ENCODE measurements at places on chromosomes 11 and 22.

DNA sequence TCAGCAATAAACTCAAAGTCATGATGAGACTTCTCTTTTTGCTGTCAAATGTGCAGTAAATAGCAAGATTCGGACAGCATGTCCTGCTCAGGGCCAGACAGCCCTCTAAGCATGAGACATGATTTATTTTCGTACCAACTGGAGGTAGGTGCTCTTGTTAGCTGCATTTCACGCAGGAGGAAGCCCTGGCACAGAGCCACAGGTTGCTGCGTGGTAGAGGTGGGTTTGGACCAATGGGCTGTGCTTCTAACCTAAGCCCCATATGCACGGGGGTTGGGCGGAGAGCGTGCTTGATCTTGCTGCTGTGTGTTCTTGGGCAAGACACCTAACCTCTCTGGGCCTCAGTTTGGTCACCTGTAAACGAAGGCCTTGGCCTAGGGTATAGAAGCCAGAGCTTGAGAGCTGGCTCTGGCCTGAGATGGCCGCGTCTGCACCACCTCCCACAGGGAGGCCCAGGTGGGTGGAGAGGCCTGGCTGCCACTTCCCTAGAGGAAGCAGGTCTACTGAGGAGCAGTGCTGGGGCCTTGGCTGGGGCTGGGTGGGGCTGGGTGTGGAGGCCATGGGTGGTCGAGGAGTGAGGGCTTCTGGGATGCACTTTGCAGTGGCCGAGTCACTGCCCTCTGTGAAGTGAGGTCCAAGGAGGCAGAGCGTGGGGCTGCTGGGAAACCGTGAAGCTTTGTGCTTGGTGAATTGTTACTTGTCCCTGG is 38.5 kb upstream of the GRAMD4 start:
- no peak for DNase-seq

GRCh38 chr11:18463439-18463838 is 7.8 kb downstream of the LDHAL6A start:
- no peak for DNase-seq

- no peak for DNase-seq
These were observed 3.2 kb downstream of the TBC1D10C start for GRCh38 chr11:67406969-67407687.

- DNase-seq, result peak; percentile 60
These were observed 7.4 kb upstream of the TH start for GRCh38 chr11:2178906-2179494.

DNA sequence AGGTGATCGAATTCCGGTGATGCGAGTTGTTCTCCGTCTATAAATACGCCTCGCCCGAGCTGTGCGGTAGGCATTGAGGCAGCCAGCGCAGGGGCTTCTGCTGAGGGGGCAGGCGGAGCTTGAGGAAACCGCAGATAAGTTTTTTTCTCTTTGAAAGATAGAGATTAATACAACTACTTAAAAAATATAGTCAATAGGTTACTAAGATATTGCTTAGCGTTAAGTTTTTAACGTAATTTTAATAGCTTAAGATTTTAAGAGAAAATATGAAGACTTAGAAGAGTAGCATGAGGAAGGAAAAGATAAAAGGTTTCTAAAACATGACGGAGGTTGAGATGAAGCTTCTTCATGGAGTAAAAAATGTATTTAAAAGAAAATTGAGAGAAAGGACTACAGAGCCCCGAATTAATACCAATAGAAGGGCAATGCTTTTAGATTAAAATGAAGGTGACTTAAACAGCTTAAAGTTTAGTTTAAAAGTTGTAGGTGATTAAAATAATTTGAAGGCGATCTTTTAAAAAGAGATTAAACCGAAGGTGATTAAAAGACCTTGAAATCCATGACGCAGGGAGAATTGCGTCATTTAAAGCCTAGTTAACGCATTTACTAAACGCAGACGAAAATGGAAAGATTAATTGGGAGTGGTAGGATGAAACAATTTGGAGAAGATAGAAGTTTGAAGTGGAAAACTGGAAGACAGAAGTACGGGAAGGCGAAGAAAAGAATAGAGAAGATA is at the start of gene MALAT1:
MALAT1 (plus strand) TSS at position 69 of the 736 bp plus-strand sequence.
- peak; percentile 84 for DNase-seq

- DNase-seq, result no peak
These were observed 2.1 kb downstream of the ALDH3B1 start for GRCh38 chr11:68012044-68012842.

- no peak for DNase-seq
These were observed 3.3 kb downstream of the ST3GAL4 start for GRCh38 chr11:126358763-126359160.

GRCh38 chr11:737366-737765 is 9.9 kb upstream of the TALDO1 start:
- DNase-seq, result no peak

DNA sequence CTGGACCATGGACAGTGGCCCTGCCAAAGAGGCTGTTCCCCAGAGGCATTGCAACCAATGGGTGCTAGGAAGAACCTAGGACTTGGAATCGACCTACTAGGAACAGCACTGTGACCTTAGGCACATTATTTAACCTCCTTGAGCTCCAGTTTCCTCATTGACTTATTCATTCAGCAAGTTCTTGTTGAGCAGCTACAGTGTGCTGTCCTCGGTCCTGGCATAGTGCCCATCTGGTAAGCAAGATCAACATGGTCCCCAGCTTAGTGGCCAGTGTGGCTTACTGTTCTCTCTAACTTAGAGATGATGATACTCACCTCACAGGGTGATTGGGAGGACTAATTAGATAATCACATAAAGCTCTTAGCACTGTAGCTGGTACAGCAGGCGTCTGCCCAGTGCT is 8.2 kb downstream of the ABCG4 start:
- no peak for DNase-seq

DNA sequence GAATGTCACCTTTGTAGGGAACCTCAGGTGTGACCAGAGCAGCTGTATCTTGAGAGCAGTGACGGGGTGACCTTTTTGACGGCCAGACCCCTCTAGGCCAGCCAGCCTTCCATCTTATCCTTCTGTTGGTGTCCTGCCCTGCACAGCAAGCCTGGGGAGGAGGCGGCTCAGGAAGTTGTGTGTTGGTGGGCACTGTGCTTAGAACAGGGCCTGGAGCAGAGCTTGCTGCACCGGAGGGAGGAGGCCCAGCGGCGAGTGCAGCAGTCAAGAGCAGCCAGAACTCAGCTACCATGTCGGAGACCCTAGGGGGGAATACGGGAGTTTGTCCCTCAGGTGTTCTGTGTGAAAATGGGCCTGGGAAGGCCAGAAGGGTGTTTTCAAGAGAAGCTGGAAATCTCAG is 129.4 kb downstream of the OSBP2 start:
- DNase-seq, result no peak

DNA sequence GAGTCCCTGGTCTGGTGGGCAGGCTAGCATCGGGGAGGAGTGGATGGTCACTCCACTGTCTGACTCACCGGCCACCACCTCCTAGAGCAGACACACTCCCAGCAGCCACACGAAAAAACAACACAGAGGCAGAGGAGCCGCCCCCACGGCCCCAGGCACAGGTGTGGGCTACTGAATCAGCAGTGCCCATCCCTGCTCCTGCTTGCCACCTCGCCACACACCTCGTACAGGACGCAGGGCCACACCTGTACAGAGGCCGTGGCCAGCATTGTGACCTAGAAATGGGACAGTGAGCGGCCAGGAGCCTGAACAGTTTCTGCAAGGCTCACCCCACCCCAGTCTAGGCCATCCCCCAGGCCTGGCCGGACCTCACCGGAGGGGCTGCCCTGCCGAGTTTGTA is 14.0 kb downstream of the TRIM29 start:
- no peak for DNase-seq

- DNase-seq, result no peak
These were observed 20.6 kb downstream of the SLC5A1 start for GRCh38 chr22:32063701-32064100.

DNA sequence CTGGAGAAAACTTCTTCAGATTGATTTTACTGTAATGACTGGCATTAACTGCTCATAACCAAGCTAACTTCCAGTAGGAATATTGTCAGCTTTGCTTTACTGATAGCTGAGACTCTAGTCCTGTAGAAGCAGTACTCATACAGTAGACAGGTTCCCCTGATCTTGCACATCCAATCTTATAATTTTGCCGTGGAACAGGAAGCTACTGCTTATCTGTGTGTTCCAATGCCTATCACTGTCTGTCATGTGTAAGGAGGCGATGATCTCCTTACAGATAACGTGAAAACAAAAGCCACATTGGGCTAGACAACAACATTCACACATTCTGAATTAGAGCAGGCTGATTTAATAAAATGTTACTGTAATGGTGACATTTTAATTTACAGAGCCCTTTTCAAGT is 13.2 kb downstream of the HSD17B12 start:
- no peak for DNase-seq

DNA sequence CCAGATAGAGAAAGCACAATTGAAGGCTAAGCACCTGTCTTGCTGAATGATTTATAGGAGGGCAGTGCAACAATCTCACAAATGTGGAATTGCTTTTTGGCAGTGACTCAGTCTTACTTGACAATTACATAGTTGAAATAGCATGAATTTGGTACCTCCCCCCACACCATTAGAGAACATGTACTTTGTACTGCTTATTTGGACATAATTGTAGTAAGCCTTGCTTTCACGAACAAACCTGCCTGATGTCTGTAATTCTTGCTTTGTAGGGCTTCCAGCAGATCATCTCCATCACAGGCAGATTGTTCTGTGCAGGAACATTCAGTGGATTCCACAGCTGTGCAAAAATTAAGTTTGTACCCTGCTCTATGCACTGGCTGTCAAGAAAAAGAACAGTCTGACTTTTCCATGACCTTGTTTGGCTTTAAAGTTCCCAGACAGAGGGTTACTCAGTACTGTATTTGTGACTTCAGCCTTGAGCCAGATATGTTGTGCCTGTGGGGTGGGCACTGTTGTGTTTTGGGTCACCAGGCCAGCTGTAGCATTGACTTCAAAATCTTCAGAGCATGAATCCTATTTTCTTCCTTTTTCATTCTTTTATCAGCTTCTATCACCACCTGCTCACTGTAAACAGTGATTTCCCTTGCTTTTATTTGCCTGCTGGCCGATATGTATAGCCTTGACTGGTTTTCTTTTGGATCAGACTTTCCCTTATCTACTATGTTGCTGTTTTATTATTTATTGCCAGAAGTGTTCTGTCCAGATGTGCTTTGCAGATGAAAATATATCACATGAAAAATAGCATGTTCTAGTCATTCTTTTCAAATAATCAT is 941.0 kb upstream of the CHORDC1 start:
- no peak for DNase-seq

DNA sequence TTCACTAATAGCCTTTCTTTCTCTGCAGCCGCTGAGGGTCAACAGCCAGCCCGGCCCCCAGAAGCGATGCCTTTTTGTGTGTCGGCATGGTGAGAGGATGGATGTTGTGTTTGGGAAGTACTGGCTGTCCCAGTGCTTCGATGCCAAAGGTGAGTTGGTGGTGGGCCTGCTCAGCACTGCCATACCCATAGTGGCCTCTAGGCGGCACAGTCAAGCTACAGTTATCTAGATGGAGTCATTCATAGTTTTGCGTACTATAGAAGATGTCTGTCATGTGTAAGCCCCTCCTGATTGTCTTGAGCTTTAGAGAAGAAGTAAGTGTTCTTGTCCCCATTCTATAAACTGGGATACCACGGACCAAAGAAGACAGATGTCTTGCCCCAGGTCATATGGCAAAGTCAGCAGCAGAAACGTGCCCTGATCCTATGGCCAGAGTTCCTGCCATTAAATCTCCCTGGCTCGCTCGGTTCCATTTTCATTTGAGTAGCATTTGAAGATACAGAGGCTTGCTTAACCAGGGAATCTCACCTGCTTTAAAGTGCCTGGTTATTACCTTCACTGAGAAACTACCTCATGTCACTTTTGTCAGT is 42.1 kb upstream of the CRTAM start:
- peak; percentile 38 for DNase-seq

GRCh38 chr11:45652781-45653180 is 12.6 kb downstream of the CHST1 start:
- no peak for DNase-seq

DNA sequence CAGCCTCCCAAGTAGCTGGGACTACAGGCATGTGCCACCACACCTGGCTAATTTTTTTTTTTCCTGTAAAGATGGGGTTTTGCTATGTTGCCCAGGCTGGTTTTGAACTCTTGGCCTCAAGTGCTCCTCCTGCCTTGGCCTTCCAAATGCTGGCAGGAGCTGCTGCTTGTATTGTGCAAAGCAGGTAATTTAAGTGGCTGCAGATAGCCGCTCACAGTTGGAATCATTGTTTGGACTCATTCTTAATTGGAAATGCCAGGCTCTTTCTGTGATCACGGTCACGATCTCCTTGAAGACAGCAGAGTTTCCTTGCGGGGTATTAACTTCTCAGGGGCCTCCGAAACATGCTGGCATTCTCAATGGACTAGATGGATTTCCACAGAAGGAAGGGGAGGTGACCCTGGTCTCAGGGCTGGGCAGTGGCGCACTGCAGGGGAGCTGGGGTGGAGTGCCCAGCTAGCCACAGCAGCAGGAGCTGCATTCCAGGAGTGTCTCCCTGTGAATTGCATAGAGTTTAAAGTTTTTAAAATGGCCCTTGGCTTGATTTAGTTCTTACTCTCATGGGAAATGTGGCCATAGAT is 136.1 kb downstream of the MORC2 start:
- no peak for DNase-seq

DNA sequence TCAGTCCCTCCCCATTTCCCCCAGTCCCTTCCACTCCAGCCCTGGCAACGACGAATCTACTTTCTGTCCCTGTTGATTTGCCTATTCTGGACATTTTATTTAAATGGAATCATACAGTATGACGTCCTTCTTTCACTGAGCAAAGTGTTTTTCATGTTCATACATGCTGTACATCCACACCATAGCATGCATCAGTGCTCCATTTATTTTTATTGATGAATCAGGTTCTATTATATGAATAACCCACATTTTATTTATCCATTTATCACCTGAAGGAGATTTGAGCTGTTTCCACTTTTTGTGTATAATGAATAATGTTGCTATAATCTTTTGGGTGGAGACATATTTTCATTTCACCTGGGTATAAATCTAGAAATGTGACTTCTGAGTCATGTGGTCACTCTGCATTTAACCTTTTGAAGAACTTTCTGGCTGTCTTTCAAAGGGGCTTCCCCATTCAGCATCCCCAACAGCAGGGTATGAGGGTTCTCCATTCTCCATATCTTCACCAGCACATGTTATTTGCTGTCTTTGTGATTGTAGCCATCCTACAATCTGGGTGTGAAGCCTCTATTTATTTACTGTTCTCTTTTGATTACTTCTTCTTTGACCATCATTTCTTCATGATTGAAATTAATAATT is 531.7 kb downstream of the ETS1 start:
- DNase-seq, result no peak

DNA sequence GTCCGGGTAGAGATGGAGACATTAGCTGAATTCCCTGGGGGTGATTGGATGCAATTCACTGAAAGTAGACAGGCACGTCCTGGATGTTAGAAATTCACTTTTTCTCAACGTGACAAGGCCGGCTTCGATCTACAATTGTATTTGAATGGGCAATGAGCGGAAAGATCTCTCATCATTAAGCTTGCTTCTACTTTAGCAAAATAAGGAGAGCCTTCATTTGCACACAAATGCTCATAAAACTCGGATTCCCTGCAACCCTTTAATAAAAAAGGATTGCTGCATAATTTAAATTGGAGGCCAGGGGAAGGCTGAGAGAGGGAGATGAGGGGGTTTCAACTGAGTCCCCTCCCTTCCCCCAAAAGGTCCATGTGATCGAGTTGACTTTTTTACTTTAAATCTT is 10.6 kb upstream of the PAX6 start:
- no peak for DNase-seq

Measured in kidney capillary endothelial cell (primary cell).